ENCODE measurements at places on chromosomes 5 and 9. TPM values are rescaled to one million over a fixed set of nuclear protein-coding genes. Genes with fewer than 3 reads are reported as not detected.

DNA sequence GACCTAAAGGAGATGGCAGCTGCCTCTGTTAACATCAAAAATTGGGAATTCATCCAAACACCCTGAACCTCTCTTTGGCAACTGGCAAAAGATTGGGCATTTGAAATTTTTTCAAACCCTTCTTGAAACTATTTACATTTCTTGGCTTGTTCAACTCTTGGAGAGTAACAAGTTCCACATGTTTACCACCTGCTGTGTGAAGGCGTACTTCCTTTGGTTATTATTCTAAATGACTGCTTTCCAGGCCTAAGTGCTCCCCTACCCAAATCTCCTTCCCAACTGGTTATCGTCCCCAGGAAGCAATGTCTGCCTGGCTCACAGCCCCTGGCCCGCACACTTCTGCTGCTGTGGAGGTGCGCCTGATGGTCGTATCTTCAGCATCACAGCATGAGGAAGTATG, 422.7 kb downstream of the DMAC1 start:
- DNase-seq, result no peak

DNA sequence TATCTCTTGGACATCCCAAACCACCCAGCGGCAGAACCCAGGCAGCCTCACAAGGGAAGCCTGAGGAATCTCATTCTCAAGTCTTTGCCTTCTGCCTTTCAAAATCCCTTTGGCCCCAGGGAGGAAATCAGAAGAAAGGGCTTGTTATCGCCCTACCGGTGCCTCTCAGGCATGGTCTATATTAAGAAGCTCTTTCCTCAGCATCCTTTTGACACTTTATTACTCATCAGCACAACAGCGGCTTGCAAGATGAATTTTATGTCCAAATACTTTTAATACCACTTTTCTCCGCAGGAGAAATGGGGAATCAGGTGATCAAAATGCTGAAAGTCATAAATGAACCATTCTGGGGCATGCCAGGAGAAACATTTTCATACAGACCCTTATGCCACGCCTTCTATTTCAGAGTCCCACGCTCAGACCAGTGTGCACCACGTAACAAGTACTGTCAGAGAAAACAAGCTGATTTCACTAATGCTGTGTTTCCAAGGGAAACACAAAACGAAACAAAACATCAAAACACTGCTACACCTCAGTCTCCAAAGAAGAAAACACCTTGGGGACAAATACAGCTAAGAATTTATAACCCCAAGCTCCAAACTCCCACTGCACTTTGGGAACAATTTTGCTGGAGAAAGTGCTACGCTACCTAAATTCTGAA, 30.0 kb downstream of the RAPGEF1 start:
- DNase-seq, result peak; percentile 67

GRCh38 chr9:134992755-134993124, 75.0 kb upstream of the FCN1 start:
- no peak for DNase-seq

- DNase-seq, result no peak
Measured at GRCh38 chr9:25716220-25716872, 38.1 kb upstream of the TUSC1 start.

DNA sequence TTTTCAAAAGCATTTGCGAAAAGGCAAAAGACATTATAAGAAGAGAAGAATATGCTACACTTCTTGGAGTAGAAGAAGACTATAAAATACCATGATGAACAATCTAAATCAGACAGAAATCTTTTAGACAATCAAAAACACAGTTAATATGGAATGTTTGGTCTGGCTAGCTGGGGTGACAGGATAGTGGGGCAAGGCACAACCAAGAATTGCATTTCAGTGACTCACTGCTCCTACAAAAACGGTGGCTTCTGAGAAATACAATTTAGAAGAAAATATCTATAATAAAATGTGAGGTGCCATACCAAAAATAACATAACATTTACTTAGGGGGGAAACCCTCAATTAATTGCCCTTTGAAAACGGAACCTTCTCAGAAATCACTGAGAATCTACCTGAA, 363.4 kb downstream of the NPR3 start:
- no peak for DNase-seq

DNA sequence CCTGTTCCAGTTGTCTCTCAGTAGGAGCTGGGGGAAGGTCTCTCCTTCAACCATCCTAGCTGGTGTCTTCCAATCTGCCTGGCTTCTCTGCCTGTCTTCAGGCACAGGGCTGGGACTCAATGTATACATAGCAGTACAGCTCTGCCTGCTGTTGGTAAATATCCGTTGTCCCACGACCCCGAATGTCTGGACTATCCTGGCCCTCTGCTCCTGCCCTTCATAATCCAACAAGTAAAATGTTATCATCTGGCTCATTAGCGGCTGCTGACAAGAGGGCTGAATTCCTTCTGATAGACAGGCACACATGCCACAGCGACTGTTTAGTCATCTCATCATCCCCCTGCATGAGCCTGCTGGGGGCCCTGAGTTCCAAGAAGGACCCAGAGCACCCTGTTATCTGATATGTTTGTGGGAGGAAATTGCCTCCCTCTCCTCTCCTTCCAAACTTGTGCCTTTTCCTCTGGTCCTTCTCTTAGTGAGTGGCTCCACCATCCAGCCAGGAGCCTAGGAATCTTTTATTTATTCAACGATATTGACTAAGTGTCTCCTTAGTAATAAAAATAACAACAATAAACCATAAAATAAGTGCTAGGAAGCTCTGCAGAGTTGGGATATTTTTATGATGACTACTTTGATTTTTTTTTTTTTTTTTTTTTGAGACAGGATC, 29.5 kb upstream of the TGFBR1 start:
- DNase-seq, result no peak

- DNase-seq, result no peak
Measured at GRCh38 chr5:111495159-111495558, 17.2 kb downstream of the STARD4 start.

GRCh38 chr5:132233081-132233480, 5.4 kb upstream of the P4HA2 start:
- DNase-seq, result no peak

- DNase-seq, result no peak
Measured at GRCh38 chr9:77750284-77750683, 102.2 kb upstream of the GNA14 start.

GRCh38 chr5:21802869-21803490, 1050.2 kb downstream of the CDH12 start:
- DNase-seq, result no peak

DNA sequence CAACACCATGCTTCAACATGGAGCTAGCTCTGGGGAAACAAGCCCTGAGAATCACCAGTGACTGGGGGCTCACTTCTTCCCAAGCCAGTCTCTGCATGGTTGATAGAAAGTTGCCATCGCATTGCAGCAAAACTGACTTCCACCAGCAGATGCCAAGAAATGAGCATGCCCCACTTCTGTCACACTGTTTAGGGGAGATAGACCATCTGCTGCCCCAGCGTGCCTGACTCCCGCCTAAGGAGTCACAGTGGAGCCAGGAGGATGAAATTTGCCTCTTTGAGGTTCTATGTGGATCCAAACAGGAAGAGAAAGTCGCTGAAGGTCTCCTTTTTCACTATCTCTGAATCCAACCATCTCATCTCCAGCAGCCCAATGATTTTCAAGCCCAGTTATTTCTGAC, 116.7 kb upstream of the SLIT3 start:
- DNase-seq, result no peak

DNA sequence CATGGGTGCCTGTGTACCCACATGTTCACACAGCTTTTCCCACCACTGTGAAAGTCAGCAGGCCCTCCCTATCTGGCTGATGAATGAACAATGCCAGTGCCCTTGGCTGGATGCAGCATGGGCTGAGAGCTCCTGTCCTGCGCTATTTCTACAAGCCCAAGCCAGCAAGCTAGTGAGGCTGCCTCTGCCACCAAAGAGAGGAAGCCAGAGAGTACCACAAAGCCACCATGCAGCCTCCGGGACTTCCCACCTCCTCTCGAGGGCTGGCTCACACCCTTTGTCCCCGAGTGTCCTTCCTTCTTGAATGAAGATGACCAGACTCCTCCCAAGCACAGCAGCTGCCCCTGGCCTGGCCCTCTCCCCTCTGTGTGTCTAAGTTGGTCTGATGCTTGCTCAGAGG, 76.5 kb downstream of the SH3PXD2B start:
- peak; percentile 43 for DNase-seq

DNA sequence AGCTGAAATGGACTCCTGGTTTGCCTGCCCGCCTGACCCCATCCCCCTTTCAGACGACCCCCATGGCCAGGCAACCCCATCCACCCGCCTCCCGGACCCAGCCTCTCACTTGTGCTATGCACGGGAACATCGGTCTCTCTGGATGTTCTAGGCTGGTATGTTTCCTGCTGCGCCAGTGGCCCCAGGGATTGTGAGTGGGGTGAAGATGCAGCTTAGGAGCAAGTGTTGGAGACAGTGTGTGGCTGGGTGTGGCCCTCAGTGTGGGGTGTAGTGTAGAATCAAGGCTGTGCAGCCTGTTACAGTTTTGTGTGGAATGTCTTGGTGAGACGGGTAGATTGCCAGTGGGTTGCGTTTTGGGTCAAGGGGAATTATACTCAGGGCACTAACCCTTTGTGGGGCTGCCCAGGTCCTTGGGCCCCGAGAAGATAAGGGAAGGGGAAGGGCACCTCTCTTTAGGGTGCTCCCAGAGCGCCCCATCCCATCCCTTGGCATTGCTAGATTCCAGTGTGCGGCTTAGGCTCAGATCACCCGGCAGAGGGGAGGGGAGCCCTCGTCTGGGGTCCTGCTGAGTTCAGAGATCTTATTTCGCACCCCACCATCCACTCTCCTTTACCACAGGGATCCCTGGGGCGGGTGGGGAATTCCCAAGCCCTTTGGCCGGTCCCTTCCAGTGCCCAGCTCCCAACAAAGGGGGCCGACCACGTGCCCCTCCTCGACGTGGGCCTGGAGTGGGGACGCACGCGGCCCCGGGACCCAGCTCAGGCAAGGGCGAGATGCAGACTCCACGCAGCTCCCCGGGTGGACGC, 4.6 kb downstream of the IER5L start:
- no peak for DNase-seq

GRCh38 chr5:171127314-171127713, 181.7 kb upstream of the TLX3 start:
- no peak for DNase-seq

DNA sequence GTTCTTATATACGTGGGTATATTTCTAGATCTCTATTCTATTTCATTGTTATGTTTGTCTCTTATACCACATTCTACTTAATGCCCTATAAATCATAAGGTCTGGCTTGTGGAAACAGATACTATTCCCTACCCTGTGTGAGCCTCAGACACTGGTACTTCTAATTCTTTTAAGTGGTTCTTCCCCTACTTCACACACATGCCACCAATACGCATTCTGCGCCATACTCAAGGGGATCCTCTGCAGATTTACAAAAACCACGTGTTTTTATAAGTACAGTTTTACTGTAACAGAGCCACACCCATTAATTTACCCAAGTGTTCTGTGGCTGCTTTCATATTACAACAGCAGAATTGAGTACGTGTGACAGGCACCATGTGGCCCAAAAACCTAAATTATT, 195.6 kb downstream of the SAXO1 start:
- DNase-seq, result no peak

DNA sequence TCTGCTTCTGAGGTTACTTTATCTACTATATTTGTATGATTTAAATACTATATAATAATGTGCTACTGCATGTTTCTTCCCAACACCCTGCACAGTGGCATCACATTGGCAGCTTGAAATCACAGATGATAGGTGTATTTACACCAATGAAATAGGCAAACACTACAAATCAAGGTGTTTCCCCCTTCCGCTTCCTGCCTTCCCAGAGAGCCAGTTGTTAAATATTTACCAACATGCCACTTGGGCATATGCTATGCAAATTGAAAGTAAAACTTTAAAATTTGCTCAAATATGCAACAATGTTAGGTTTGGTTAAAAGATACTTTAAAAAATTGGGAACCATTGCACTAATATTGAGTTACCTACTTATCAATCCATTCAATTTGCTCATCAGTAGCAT, 58.2 kb upstream of the SMARCA2 start:
- DNase-seq, result no peak

- DNase-seq, result no peak
Measured at GRCh38 chr5:91541696-91542095, 158.6 kb upstream of the ARRDC3 start.

DNA sequence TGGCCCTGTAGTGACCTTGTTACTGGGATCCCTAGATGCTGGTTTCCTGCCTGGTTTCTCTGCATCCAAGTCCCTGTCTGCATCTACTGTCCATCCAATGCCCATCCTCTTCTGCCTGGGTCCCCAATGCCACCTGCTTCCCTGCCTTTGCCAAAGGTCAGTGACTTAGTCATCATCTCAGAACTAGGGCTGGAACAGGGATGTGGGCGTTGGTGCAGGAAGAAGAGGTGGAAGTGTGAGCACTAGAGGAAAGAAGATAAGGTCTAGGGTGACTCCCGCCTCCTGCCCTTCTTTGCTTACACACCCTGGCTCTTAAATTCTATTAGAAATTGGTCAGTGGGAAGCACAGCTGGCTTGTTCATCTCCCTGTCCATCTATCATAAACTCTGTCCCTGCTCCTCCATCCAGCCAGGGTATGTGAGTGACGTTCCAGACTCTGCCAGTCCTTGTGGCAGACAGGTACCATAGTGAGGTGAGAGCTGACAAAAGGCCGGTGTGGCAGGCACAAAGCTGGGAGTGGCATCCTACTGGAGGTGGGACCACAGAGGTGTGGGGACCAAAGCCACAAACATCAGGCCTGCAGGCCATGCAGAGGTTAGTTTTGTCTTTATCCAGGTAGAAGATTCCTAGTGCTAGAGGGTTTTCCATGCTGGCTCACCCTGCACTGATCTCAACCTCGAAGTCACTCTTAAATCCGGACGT, 9.2 kb downstream of the PTPN3 start:
- no peak for DNase-seq

GRCh38 chr9:134724912-134725604, 83.5 kb downstream of the COL5A1 start:
- no peak for DNase-seq

GRCh38 chr5:67283988-67284487, 87.4 kb upstream of the CD180 start:
- no peak for DNase-seq

DNA sequence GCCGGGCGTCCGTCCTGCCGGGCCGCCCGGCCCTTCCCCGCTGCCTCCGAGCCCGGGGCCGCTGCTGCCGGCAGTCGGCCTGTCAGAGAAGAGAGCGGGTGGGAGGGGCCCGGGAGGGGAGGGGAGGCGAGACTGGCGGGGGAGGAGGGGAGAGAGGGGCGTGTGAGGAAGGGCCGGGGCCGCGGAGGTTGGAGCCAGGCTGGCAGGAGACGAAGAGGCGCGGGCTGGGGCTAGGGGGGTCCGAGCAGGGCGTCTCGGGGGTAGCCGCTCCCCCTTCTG, 570 bp downstream of the CREBRF start:
- no peak for DNase-seq

The TNC gene
- 0.61 TPM for total RNA-seq

The FYB1 gene
- 270 TPM for total RNA-seq

The CCDC171 gene
- total RNA-seq, result 2.9 TPM

The CD72 gene
- total RNA-seq, result 11.9 TPM

The AGXT2 gene
- total RNA-seq, result not detected

The RUFY1 gene
- 37.9 TPM for total RNA-seq

The NIM1K gene
- 0.66 TPM for total RNA-seq

The SEPTIN8 gene
- total RNA-seq, result 57.3 TPM

The CCL21 gene
- not detected for total RNA-seq

The IL9 gene
- not detected for total RNA-seq

The PCDHB7 gene
- not detected for total RNA-seq

The NUDT12 gene
- total RNA-seq, result not detected

The COL27A1 gene
- 0.15 TPM for total RNA-seq

The ARL10 gene
- total RNA-seq, result 6.3 TPM

The ESM1 gene
- total RNA-seq, result 0.38 TPM

The GOLPH3 gene
- total RNA-seq, result 81.4 TPM

All from activated CD8-positive, alpha-beta memory T cell treated with anti-CD3 and anti-CD28 coated beads, Interleukin-2, amount 10 ng/mL, durations not matched to agents 7 days and 5 days (primary cell).